Pancreas (tissue), 10 donors: ENCODE measurements at places on chromosomes 2 and 18. TPM values are rescaled to one million over a fixed set of nuclear protein-coding genes. Genes with fewer than 3 reads are reported as not detected.

DNA sequence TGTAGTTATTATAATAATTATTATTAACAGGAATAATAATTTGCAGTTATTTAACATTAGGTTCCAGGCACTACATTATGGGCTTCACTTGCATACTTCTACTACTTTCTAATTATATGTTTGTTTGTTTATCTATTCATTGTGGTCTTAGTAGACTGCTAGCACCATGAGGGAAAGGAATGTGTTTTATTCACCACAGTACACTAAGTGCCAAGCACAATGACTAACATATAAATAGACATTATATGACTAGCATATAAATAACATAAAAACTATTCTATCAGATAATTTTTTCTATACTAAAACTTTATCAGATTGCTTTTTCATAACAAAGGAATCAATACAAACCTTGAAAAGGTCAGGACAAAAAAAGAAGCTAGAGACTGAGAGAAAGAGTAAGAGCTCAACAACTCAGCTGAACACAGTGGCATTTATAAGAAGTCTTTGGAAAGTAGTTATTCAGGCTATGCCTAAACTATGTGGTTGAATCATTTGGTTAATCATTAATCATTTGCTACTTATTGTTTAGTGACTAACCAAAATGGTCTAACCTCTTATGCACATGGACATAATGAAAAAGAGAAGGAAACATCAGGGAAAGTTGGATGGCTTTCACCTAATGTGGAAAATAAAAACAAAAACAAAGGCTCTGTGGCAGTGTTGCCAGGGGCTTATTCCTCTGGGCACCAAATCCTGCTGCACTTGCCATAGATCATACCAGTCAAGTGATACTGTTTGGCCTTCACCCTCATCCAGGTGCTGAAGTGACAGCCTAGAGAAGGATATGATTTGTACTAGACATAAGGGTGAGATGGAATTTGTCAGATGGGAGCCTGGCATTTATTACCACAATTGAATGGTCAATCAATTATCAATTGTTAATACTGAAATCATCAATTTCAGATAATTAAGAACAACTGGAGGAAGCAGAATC is 174.9 kb downstream of the ETAA1 start:
- no peak for DNase-seq

DNA sequence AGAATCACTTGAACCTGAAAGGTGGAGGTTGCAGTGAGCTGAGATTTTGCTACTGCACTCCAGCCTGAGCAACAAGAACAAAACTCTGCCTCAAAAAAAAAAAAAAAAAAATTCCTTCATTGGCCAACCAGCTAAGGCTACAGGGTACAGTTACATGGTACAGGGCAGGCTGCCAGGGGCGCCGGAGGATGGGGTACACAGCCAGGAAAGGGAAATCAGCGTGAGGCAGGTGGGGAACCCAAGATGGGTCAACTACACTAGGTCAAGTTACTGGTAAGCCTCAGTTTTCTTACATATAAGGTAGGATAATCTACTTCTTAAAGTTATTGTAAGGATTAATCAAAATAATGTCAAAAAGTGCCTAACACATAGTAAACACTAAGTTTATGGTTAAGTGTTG is 142.6 kb upstream of the MSH6 start:
- no peak for DNase-seq

DNA sequence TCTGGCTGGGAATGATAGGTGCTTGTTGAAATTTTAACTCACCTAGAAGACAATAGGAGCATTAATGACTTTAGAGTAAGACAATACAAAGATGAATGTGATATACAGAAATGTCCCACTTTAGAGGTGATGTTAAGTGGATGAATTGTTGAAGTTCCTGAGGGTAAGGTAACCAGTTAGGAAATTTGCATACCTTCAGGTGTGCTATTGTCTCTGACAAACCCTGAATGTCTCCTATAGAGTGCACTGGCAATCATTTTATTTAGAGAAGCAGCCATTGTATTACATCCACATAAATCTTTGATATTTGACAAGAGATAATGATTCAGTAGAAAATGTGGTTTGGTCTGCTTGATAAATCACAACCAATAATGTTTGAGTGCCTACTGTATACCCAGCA is 228.5 kb downstream of the RNF144A start:
- DNase-seq: no peak

- no peak for DNase-seq
Measured at GRCh38 chr2:163008642-163009041, 170.1 kb upstream of the KCNH7 start.

DNA sequence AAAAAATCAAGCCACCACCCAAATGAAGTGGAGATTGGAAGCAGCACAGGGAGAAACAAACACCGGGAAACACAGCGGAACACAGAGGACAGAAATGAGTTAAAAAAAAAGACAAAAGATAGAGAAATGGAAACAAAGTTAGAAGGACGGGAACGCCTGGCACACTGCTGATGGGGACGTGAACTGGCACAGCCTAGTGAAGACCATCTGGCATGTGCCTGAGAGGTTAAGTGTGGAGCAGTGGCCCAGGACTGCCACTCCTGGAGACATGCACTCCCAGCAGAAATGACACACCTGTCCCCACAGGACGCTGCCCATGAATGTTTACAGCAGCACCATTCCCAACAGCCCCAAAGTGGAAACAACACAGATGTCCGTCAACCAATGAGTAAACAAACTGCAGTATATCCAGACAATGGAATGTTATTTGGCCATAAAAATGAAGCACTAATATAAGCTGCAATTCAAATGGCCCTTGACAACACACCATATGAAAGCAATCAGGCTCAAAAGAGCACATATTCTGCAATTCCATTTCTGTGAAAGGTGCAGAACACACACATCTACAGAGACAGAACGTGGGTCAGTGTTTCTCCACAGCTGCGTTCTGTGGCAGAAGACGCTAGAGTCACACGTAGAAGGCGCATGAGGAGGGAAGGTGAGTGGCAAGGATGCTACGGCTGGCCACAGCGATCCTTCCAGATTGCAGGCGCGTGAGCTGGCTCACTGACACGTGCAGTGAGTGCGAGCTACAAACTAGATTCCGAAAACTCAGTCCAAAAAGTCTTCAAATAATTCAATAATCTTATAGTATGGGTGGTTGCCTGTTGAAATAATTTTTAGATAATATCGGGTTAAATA is 24.6 kb downstream of the THAP4 start:
- DNase-seq: no peak

Gene XRCC5
- 63.5 TPM for total RNA-seq

Gene REEP1
- 7.0 TPM for total RNA-seq

Gene CREB1
- total RNA-seq: 20.0 TPM

Gene FOXI3
- total RNA-seq: not detected
